Occipital lobe (tissue), 3 donors: ENCODE measurements at places on chromosomes 7 and 10.
A peak's percentile ranks its signal among the peaks of the same experiment; 100 is the strongest.

GRCh38 chr10:17216901-17217395 lies 11.1 kb upstream of the VIM start:
- DNase-seq: no peak

- no peak for DNase-seq
Measured at GRCh38 chr7:96837593-96837992, 127.9 kb upstream of the SEM1 start.

DNA sequence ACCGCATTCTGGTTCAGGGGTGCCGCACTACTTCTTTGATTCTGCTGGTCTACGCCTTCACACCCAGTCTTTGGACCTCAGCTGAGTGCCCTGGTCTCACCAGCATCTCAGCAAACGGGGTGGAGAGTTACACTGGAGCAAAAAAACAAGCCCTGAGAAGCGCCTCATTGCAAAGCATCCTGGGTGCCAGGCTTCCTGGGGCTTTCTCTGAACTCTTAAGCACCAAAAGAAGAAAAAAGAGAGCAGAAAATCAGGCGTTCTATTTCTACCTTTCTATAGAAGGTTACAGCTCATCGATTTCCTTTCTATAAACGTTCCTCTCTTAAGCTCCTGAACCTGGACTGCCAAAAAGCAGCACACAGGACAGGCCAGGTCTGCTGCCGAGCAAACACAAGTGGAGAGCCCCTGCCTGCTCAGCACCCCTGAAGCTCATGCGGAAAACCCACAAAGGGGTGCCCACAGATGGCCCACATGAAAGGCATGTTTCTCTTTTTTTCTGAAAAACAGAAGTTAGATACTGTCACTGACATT lies 217.9 kb downstream of the SFMBT2 start:
- no peak for DNase-seq

- no peak for DNase-seq
Measured at GRCh38 chr10:33183655-33184054, 150.8 kb downstream of the NRP1 start.

- no peak for DNase-seq
Measured at GRCh38 chr7:108079276-108079647, 50.9 kb downstream of the LAMB4 start.

DNA sequence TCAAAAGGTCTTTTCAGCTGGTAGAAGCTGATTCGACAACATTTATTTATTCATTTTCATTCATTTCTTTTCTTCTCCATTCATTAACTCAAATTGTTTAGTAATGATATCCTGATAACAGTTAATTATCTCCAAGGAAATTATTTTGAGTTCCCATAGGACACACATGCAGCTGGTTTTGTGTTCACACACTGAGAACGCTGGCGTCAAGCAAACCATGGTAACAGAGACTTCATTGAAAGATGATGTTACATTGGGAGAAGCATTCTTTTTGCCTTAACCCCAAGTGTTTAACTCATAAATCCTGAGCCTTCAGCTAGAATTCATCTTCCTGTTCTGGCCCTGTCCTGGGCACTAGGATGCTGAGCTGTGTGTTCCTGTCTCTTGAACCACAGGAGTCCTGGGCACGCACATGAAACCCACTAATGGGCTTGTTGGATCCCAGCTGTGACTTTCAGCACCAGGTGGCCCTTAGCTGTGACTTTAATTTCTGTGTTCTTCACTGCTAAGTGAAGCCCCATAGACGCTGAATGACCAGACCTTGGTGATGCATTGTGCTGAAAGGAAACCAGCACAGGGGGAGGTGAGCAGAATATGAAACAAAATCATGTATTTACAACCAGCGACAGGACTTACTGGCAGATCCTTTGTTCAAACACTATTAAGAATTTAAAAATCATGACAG lies 121.5 kb upstream of the PRSS58 start:
- no peak for DNase-seq

GRCh38 chr7:15780271-15780670 lies 93.8 kb upstream of the MEOX2 start:
- no peak for DNase-seq

GRCh38 chr10:51877636-51878035 lies 178.2 kb upstream of the CSTF2T start:
- DNase-seq: no peak

DNA sequence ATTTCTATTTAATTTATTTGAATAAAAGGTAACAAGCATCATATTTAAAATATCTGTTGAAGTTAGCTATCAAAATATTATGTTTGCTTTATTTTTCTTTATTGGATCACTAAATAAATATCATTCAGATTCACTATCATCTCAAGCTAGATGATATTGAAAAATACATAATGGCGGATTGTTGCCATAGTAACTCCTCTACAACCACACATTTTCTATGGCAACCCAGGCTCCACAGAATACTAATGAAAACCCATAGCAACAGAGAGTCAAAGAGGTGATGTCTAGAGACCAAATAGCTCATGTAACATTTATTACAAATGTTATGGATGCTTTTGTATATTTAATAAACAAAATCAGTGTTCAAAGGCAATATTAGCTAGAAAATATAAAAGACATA lies 148.9 kb upstream of the CDK1 start:
- DNase-seq: no peak

DNA sequence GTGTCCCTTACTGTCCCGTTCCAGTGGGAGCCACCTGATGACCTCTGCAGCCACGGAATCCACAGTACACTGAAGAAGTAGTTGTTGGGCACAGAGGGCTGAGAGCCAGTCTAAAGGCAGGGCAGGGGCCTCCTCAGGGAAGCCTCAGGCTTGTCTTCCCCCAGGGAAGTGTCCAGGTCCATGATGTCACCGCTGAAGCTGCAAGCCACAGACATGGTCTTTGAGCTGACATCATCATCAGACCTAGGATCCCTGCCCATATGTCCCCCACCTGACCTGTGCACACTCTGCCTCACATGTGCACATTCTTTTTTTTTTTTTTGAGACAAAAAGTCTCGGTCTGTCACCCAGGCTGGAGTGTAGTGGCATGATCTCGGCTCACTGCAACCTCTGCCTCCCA lies 38.4 kb upstream of the ELFN1 start:
- DNase-seq: no peak

GRCh38 chr7:51123322-51124019 lies 193.1 kb downstream of the COBL start:
- DNase-seq: peak; percentile 76

DNA sequence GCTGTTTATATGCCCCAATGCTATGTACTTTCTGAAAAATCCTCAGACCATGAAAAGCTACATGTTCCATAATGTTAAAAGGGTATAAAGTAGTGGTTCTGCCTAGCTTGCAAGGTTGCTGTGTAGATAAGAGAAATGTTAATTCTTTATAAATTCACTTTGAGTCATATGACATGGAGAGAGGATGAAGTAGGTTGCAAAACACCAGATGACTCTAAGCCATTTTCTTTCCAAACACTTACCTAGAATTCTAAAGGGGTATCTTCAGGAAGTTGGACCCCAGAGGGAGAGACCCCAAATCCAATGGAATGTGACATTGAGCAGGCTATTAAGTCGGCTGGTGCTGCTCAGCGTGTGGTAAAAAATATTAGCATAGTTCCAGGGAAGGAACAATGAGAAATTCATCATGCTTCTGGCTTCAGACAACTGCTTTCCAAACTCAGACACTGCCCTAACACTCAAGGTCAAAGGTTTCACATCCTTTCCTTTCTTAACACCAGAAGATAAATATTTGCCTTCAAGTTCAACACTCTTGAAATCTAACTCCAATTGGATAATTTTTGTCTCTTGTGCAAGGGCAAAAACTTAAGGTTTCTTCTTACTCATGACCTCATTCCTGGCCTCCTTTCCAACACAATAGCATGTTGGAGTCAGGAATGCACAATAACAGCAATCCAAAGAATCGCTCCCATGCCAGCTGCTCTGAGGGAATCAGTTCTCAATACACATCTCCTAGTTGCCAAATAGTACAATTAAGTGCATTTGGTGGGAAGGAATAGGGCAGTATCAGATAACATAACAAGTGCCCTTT lies 100.7 kb upstream of the AFAP1L2 start:
- DNase-seq: no peak

DNA sequence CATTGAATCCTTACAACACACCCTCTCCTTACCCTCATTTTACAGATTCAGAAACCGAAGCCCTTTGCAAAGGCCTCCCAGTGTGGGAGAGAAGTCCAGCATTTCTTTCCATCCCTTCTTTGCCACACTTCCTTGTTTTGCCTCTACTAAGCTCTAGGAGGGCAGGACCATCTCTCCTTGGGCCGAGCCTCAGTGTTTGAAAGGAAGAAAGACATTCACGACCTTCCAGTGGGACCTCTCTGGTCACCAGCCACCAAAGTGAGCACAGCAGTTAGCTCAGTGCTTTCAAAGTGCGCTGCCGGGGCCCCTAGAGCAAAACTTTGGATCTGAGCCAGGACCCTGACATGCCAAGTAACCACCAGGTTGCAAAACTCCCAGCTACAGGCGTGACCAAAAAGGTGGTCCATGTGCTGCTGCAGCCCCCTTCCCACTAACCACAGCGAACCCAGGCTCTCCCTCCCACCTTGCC lies 12.4 kb downstream of the CTBP2 start:
- DNase-seq: no peak

- DNase-seq: no peak
Measured at GRCh38 chr7:1545417-1546246, 10.4 kb downstream of the TMEM184A start.

DNA sequence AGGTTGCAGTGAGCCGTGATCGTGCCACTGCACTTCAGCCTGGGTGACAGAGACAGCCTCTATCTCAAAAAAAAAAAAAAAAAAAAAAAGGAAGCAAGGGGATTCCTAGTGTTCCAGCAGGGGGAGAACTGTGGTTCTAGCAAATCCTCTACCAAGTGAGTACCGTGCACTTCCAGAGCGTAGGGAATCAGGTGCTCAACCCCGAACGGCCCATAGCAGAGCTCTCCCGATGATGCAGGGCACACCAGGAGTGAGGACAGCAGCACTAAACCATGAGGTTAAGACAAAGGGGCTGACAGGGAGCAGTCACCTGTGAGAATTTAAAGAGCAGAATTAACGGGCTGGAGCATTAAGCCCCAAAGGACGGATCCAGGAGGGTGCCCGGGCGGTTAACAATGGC lies 173.6 kb downstream of the PTPRN2 start:
- DNase-seq: no peak

- DNase-seq: no peak
Measured at GRCh38 chr7:123494193-123494796, 40.1 kb downstream of the IQUB start.

- peak; percentile 84 for DNase-seq
Measured at GRCh38 chr10:89207181-89207800, at the start of gene CH25H. TSS of gene CH25H (minus strand) at chr10:89207317. CDS start at chr10:89207292, 25 bp downstream.

- DNase-seq: no peak
Measured at GRCh38 chr10:69125554-69125953, 1.6 kb downstream of the VPS26A start.

- peak; percentile 29 for DNase-seq
Measured at GRCh38 chr7:95608359-95609173, 12.2 kb upstream of the PDK4 start.

GRCh38 chr7:107614425-107614824 lies 34.4 kb downstream of the BCAP29 start:
- no peak for DNase-seq

DNA sequence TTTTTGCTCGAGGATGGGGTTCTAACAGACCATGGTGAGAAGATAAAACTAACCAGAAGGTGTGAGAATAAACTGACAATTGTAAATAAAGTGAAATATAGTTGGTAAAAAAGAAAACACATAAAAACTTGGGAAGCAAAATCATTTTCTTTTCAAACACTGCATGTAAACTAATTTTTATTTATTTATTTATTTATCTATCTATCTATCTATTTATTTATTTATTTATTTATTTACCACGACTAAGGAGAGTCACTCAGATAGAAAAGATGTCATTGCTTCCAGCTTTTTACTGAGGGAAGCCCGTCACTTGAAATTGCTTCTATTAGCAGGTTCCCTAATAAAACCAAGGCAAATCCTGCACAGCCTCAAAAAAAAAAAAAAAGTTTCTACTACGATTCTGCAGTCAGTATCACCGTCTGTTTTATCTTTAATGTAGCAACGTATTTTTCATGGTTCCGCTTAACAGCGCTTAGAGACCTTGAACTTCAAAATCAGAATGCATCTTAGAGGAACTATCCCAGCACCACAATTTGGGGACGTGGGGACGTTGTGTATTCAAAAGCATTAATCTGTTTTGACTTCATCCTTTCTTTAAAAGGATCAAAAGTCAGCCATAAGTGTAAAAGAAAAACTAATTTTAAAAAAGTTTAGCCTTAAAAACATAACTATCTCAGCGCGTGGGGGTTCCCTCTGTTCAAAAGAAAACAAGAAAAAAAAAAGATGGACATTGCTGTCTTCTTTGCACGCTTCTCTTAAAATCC lies 33.3 kb upstream of the EBLN1 start:
- DNase-seq: no peak
